ENCODE measurements at places on chromosomes 5 and 9.

DNA sequence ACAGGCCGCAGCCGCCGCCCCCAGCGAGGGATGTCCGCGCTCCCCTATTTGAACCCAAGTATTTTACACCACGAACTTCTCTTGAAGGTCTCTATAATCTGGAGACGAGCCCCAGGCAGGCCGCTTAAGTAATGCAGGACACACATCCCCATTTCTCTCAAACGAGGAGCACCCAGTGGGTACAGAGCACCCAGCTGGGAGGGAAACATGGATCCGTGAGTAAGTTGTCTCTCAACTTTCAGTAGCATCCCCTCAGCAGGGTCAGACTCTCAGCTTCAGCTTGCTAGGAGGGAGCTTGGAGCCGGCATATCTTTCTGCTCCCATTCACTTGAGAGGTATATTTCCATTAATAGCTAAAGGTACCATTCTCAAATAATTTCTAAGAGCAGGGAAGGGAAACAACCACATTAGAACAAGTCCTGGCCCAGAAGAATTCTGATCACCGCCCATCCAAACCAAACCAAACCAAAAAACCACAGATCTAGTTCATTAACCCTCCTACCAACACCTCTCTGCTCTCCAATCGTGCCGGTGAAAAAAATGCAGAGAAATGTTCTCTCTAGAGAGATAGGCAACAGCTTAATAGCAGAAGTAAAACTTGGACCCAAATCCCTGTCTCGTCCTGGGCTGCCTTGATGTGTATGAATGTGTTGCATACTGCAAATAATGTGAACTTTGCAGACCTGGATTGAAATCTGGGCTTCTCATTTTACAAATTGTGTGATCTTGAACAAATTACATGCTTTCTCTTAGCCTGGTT lies 910 bp downstream of the TDRD7 start:
- DNase-seq: no peak

DNA sequence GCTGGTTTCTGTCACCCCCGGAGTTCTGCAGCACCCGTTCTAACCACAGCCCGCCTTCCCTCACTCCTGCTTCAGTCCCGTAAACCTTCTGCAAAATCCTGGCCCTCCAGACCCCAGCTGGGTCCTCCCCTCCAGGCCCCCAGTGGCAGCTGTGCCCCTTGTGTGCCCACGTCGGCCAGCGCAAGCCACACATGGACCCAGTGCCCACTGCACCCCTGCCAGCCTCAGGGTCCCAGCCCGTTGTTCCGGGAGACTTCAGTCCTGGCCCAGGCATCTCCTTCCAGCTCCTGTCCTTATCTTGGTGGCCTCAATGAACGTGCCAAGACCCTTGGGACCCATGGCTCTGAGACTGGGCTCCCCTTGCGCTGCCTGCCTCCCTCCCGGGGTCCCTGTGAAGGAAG lies 43.2 kb downstream of the EXD3 start:
- DNase-seq: no peak

DNA sequence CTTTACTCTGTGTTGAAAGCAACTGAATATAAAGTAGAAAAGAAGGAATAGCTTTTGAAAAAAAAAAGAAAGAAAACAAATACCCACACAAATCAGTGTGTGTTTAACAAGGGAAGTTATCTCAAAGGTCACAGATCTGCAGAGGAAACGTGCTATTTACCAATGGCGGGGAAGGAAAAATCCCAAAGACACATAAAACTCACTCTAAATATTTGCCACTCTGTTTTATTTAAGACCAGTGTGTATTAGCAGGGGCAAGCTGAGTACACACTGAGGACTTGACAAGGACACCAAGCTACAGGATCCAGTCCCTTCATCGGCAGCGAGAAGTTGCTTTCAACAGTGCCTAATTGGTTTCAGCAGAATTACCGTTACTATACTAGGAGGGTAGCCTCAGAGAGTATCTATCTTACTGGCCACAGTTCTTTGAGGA lies 252.5 kb downstream of the DEPDC1B start:
- no peak for DNase-seq

DNA sequence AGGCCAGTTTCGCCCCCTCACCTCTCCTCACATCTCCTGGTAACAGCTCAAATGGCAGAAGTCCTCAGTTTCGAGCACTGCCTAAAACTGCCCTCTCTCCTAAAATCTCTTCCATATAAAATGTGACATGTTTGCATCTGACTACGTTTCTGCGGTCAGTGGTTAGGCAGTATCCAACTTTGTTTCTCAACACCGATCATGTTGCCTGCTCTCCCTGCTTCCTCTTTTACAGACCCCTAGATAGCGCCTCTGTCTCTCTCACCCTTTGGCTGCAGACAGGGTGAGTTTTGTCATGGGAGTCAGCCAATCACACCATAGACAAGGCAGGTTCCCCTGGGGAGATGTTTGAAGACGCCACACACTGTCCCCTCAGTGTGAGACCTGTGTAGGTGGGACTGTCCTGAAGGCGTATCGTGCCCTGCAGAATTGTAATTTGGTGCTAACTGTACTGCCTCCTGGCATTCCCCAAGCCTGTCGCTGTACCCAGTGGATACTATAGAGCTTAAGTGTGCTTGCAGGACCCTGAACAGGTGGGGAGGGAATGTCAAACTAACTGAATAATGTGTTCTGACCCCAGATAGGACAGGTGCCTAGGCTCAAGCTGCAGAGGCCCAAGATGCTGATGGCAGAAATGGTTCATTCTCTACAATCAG lies 1.1 kb downstream of the HEXB start:
- DNase-seq: no peak

DNA sequence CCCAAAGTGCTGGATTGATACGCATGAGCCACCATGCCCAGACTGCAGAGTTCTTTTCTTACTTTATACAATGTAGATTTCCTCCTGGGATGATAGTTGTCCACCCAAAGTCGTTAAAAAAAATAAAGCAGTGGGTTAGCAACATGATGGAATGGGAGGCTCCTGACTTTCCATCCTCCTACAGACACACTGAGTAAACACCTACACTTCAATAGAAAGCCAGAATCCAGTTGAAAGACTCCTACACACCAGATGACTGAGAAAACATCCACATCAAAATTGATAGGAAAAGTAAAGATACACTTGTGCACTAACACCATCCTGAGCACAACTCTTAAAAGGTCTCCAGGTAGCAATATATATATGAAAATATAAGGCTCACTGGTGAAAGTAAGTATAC lies 95.0 kb upstream of the TUT7 start:
- no peak for DNase-seq

DNA sequence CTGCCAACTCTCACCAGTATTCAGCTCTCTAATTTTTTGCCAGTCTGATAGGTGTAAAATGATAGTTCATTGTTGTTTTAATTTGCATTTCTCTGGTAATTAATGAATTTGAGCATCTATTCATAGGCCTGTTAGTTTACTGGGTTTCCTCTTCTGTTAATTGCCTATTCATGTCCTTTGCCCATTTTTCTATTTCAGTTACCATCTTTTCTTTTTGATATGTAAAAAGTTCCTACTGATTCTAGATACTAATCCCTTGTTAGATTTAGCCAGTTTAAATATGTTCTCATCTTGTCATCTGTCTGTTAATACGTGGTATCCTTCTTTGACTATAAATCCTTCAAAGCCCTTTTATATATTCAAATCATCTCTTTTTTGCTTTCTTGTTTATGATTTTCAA lies 247.8 kb downstream of the ARHGAP26 start:
- no peak for DNase-seq

GRCh38 chr9:76216161-76216649 lies 178.0 kb downstream of the RFK start:
- peak; percentile 72 for DNase-seq

GRCh38 chr5:64682608-64683007 lies 7.7 kb upstream of the SHISAL2B start:
- no peak for DNase-seq

GRCh38 chr5:146646441-146646840 lies 130.5 kb upstream of the GPR151 start:
- no peak for DNase-seq

DNA sequence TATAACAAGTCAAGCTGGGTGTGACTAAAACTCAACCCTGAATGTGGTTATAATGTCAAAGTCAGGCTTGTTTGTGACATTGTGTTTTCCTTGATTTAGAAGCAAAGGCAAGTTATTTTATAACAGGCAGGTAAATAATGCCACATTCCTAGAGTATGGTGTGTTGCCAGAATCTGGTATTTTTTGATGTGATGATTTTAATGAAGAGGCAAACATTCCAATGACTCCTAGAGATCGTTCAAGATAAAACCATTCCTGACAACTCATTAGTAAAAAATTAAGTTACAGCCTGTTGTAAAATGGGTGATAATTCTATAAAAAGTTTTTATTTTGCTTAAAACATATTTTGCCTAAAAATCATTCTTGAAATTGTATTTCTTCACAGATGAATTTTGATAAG lies 60.0 kb downstream of the RAB14 start:
- no peak for DNase-seq

GRCh38 chr9:75604661-75605060 lies 285.8 kb upstream of the PCSK5 start:
- no peak for DNase-seq

- DNase-seq: no peak
Observed at GRCh38 chr9:115757461-115757860, 396.1 kb upstream of the PAPPA start.

DNA sequence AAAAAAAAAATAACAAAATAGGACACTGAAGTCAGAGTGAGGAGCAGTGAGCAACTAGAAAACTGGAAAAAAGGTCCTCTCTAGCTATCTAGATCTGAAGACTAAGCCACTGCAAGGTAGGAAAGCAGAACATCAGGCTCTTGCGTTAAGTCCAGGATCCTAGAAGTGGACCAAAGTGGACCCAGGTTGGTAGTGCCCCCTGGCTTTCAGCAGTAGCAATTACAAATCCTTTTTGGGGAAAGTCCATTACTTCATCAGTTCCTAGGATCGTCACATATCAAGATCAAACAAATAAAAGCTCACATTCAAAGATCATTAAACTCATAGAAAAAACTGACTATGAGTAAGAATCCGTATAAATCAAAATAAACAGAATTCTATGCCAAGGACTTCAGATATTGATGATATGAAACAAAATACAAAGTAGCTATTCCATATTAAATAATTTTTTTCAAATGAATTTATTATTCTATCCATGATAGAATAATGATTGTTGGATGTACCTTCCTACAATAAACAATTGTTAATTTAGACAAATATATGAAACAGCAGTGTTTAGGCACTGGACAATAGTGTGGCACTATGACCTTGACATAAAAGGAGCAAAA lies 6.5 kb upstream of the RICTOR start:
- DNase-seq: no peak

DNA sequence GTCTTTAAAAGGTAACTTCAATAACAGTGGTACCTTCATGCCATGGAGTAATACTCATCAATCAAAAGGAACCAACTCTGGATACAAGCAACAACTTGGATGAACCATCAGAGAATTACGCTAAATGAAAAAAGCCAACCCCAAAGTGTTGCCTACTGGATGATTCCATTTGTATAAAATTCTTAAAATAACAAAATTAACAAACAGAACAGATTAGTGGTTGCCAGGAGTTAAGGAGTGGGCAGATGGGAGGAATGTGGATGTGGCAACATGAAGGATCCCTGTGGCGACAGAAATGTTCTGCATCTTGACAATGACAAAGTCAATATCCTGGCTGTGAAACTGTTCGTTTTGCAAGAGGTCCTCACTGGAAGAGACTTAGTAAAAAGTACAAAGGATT lies 50.5 kb downstream of the SPTLC1 start:
- DNase-seq: no peak

DNA sequence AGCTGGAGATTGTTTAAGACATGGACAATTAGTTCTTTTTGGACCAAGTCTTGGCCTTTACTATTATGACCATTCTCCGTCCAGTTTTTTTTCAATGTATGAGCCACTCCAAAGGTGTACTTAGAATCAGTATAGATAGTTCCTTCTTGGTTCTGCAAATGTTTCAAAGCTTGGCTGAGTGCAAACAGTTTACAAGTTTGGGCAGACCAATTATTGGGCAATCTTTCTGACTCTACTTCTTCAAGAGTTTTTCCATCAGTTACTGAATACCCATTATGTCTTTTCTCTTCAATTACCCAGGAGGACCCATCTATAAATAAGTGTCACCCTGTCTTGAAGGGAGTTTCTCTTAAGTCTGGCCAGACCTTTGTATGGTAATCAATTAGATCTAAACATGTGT lies 15.5 kb downstream of the IFT74 start:
- no peak for DNase-seq

DNA sequence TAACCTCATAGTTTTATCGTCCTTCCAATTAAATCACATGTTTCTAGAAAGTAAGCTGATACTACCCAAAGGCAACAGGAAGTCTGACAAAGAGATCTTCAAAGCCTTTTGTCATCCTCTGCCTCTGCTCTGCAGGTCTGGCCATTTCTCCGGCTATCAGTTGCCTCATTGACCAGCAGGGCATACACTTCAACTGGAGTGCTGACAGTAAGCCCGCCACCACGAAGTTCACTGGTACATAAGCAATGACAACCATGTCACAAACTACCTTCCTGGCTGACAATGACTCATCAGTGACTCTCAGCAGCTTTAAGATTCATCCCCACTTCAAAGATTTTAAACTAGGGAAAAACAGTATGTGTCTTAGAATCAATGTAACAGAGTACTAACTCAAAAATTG lies 20.6 kb downstream of the SPTLC1 start:
- no peak for DNase-seq

Measured in GM04504 (cell line).